Hindlimb muscle (tissue), 1 donor: ENCODE measurements at places on chromosomes 2 and 18.

GRCh38 chr2:42851186-42851585, 58.8 kb upstream of the HAAO start:
- DNase-seq = no peak

- DNase-seq = no peak
These were observed 665.4 kb upstream of the HS6ST1 start for GRCh38 chr2:128984081-128984480.

DNA sequence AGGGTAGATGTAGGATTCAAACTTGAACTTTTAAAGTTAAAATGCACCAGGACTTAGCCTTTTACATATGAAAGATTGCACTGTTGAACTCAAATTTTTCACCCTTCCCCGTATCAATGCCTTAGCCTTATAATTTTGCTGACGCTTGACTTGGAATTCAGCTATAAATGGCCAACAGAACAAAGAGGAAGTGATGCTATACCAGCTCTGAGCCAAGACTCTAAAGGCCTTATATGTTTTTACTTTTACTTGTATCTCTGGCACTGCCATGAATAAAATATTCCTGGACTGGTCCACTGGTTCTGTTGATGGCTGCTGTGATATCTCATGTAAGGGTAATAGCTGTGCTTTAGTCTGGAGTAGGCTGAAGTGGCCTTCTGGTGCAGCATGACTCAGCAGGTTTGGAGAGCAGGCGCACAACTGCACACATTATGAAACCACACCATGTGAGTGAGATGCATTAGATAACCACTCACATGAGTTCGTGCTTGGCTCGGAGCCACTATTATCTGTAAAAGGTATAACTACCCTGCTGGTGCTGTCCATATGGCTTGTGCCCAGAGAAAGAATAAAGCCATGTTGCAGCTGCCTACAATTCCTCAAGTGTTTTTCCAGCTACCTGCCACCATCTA, 8.4 kb upstream of the IER3IP1 start:
- no peak for DNase-seq

DNA sequence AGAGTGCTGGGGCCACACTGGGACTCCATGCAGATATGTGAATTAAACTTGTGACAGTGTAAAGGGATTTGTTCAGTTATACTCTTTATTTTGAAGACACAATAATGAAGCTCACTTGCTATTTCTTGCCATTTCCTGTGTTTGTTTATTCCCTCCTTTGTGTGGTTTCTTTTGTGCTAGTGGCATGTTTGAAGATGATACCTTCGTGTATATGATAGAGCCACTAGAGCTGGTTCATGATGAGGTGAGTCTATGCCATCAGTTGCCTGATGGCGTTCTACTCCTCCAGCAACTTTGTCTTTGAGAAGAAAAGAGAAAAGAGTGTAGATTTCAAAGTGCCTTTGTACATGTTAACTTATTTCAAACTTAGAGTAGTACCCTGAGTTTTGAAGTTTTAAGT, 99.2 kb upstream of the FAM237A start:
- no peak for DNase-seq

- DNase-seq = no peak
These were observed 56.0 kb downstream of the TEX44 start for GRCh38 chr2:231648579-231649174.

DNA sequence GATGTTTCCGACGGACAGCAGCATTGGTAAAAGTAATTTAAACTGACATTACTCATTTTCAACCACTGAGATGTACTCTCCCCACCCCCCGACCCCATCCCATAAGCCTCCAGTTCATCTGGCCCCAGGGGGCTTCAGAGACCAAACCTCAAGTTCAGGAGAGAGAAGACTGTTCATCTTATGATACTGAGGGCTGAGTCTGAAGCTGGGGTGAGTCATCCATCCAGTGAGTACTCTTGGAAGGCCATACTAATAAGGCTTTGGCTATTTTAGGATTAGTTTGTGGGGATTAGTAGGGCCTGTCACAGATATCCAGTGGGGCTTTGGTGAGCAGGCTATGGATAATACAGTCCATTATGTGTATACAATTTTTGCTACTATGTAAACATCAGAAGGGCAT, 125.3 kb upstream of the APCDD1 start:
- DNase-seq = no peak
